ENCODE measurements at places on chromosomes 5 and 9. TPM values are rescaled to one million over a fixed set of nuclear protein-coding genes. Genes with fewer than 3 reads are reported as not detected.
A peak's percentile ranks its signal among the peaks of the same experiment; 100 is the strongest.

The GAPT gene
- total RNA-seq, result 1.6 TPM

The NR5A1 gene
- total RNA-seq, result not detected

The HAVCR2 gene
- total RNA-seq, result 38.0 TPM

The HTR1A gene
- total RNA-seq, result not detected

The ZNF879 gene
- total RNA-seq, result 2.6 TPM

GRCh38 chr5:145247745-145248040, 587.4 kb downstream of the PRELID2 start:
- peaks cover 11% of the 10 kb centered on the region for H3K4me1 ChIP-seq
- no peaks in the 10 kb centered on the region for H3K27me3 ChIP-seq
- no peaks in the 10 kb centered on the region for H3K36me3 ChIP-seq
- DNase-seq, result no peak

DNA sequence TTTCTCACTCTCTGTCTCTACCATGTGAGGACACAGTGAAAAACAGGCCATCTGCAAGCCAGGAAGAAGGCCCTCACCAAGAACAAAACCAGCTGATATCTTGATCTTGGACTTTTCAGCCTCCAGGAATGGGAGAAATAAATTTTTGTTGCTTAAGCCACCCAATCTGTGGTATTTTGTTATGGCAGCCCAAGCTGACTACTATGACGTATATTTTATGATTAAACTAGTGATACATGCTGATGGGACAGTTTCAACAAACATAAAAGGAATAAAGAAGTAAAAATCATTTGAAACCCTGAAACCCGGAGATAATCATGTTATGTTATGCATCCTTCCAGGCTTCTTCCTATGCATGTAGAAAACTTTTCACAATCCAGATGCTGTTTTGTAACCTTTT, 71.5 kb upstream of the ERBIN start:
- no peak overlapping the region for H3K27ac ChIP-seq
- no peaks in the 10 kb centered on the region for H3K27me3 ChIP-seq

DNA sequence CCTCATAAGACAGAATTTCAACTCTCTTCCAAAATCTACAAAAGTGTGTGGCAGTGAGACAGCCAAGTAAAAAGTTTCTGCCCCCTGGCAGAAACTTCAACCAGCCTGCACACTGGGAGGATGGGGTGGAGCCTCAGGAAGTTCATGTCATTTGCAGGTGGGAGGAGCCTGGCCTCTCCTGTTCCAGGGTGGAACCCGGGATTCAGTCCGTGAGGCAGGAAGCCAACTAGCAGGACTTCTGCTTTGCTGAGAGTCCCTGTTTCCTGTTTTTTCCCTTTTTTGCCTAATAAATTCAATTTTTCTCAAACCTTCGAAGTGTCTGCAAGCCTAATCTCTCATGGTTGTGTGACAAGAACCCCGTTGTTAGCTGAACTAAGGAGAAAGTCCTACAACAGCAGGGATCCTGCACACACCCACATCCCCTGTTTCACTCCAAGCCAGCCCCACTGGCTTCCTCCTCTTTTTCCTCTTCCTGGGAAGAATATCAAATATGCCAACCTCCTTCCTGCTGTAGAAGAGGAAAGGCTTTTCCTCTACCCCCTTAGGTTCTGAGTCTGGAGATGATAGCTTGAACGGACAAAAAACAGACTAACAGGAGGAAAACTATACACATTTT, 69.3 kb downstream of the ALDH7A1 start:
- no peaks in the 10 kb centered on the region for H3K36me3 ChIP-seq
- peaks cover 38% of the 10 kb centered on the region for H3K4me1 ChIP-seq

DNA sequence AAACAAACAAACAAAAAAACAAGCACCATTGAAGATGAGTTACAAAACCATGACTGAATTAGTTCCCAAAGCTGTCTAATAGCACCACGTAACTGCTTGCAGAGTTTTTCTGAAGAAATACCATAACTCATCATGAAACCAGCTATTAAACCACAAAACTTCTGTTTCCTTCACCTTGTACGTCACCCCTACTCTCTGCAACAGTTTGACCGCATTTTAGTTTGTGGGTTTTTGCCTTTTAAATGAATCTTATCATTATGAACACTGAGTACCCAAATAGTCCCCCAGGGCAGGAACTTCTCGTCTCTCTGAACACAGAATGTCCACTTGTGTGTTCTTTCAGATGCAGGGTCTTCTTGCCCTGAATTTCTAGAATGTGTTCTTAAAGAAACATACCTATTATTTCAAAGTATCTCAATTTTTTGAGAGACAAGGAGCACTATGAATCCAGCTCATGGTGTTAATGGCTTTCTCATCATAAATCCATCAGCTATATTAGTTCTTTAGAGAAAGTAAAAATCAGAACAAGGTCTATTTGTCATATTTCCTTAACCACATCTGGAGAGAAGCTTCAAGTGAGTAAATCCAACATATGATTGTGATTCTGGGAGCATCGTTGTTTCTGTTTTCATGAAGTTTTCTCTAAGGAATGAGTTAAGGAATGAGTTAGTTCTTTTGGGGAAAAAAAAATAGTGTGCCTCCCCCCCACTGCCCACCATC, 210.6 kb downstream of the AUH start:
- H3K36me3 ChIP-seq, result no peaks in the 10 kb centered on the region
- H3K4me1 ChIP-seq, result no peaks in the 10 kb centered on the region
- H3K27ac ChIP-seq, result no peak overlapping the region
- DNase-seq, result no peak

DNA sequence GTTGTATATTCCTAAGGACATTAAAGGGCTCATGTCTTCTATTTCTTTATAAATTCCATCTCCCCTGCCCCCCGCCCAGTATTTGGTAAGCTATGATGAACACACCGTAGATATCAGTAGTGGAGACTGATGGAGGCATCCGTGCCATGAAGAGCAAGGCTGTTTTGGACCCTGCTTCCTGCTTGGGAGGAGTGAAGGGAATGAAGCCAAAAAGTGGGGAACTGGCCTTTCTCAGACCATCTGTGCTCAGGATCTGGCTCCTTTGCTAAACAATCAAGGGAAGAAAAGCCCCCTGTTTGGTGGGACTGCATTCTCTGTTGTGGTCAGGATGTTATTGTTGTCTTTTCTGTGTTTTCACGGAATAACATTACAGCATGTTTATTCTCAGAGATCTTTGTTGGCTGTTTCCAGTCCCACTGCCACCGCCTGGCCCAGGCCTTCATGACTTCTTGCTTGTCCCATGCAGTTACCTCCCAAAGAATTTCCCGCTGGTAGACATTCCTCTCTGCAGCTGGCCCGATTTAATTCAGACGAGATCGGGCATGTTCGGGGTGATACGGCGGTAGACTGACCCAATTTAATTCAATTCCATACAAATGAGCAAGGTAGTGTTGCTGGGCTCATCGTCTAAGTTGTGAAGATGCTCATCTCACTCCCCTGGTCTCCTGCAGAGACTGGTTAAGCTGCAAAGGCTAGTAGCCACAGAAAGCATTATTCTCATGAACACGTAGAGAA, 31.4 kb upstream of the ANKH start:
- no peak overlapping the region for H3K4me3 ChIP-seq
- no peak overlapping the region for H3K27ac ChIP-seq
- H3K36me3 ChIP-seq, result no peaks in the 10 kb centered on the region

GRCh38 chr9:98107926-98108325, 11.1 kb downstream of the TRIM14 start:
- no peaks in the 10 kb centered on the region for H3K36me3 ChIP-seq
- H3K4me1 ChIP-seq, result no peaks in the 10 kb centered on the region
- no peaks in the 10 kb centered on the region for H3K27me3 ChIP-seq
- DNase-seq, result no peak
- H3K4me3 ChIP-seq, result no peak overlapping the region

DNA sequence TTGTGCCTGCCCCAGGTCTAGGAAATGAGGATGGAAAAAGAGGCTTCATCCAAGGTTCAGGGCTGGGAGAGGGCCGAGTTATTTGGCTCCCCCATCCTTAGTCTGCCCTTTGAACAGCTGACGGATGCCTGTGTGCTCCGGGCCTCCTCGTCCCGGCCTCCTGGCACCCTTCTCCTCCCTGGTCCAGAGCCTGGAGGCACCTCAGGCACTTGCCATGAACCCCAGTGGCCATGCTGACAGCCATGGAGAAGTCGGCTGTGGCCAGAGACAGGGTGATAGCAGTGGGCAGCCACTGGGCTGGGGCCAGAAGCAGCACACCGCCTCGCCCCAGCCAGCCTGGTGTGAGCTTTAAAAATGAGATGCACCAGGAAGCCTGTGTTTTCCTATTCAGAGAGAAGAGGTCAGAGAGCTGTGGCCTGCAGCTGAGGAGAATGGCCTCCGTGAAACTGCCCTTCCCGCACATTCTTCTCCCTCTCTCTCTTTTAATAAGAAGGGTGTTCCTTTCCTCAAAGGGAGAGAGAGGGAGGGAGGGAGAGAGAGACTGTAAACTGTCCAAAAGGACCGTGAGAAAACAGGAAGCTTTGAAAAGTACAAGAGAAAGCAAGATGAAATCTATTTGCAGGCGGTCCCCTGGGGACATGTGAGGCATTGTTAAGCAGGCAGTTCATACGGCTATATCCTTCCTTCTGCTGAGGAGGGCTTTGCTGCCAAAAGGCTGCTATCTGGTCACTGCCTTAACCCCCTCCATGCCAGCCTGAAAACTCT, 55.3 kb downstream of the ZNF366 start:
- peak overlapping the region; percentile 29 for H3K4me3 ChIP-seq
- peaks cover 59% of the 10 kb centered on the region for H3K4me1 ChIP-seq
- peak overlapping the region; percentile 89 for H3K27ac ChIP-seq
- no peaks in the 10 kb centered on the region for H3K36me3 ChIP-seq
- peak; percentile 53 for DNase-seq
- no peaks in the 10 kb centered on the region for H3K27me3 ChIP-seq

DNA sequence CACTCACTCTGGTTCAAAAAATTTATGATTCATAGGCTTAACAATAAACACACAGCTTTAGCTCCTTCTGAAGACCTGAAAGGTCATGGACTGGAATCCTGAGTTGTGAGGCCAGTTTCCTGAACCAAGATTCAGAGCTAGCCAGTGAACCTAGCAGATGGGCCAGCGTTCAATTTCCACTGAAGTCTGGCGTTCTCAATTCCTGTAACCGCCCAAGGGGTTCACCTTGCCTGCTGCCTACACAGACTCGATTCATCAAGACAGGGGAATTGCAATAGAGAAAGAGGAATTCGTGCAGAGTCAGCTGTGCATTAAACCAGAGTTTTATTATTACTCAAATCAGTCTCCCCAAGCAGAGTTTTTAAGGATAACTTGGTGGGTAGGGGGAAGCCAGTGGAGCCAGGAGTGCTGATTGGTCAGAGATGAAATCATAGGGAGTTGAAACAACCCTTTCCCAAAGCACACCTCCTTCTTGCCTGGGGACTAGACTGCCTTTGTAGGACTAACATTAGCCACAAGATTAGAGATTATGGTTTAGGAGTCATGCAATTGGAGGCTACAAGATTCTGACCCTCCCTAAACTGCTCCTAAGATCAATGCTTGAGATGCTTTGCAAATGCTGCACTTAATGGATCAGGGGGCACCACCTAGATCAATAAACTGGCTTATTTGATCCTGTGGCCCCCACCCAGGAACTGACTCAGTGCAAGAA, 117.5 kb upstream of the SHB start:
- DNase-seq, result no peak
- H3K27me3 ChIP-seq, result no peaks in the 10 kb centered on the region
- no peak overlapping the region for H3K4me3 ChIP-seq
- H3K27ac ChIP-seq, result no peak overlapping the region
- H3K4me1 ChIP-seq, result no peaks in the 10 kb centered on the region
- H3K36me3 ChIP-seq, result no peaks in the 10 kb centered on the region

DNA sequence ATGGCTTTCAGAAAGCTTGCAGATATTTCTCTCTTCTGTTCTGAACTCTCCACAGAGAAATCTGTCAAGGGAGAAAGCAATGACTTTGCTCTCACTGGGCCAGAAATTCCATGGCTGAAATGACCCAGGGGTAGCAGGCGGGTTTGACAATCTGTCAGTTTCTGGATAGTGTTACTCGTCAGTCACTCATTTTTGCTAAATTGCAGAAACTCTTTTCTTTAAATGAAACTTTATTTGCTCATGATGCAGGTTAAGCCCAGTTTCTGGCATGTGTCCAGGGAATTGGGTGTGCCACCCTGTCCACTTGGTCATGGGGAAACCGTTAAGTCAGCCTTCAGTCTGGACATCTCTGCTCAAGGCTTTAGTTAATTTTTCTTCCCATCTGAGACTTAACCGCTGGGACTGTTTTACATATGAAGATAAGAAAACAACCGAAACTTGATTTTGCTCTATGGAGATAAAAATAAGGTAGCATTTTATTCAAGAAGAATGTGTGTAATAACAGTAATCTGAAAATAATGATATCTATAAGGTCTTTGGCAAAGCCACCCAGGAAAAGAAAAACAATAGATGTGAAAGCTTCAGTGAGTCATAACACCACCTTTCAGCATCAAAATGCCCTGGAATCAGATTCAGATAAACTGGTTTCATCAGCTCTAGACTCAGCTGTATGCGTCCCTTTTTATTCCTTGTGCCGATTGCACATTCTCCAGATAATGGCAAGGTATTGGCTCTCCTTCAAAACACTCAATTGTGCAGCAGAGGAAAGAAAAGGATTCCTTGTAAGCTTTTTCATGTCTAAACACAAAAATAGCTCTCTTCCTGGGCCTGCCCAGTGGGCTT, 308.3 kb downstream of the ZSWIM6 start:
- no peak overlapping the region for H3K4me3 ChIP-seq
- DNase-seq, result no peak
- H3K27me3 ChIP-seq, result no peaks in the 10 kb centered on the region
- no peaks in the 10 kb centered on the region for H3K36me3 ChIP-seq
- H3K27ac ChIP-seq, result no peak overlapping the region

GRCh38 chr5:147874910-147875367, 3.6 kb upstream of the SCGB3A2 start:
- H3K4me3 ChIP-seq, result no peak overlapping the region
- DNase-seq, result no peak
- H3K27me3 ChIP-seq, result no peaks in the 10 kb centered on the region

DNA sequence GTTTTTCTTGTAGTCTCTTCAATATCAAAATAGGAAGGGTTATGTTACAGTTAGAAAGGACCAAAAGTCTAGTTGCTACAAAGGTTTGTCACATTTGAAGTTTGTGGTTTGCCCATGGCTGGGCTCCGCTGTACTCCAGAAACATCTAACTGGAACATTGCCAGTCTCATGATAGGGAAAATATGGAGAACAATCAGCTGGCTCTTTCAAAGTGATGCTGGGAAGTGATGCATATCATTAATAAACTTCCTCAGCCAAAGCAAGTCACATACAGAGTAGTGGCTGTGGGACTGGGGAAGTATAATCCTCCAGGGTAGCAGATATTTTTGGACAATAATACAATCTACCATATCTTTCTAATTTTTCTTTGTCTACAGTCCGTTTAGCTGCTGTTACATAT, 8.8 kb downstream of the BTF3 start:
- H3K36me3 ChIP-seq, result peaks cover 20% of the 10 kb centered on the region
- no peak for DNase-seq
- H3K27me3 ChIP-seq, result no peaks in the 10 kb centered on the region
- no peak overlapping the region for H3K27ac ChIP-seq
- H3K4me1 ChIP-seq, result no peaks in the 10 kb centered on the region
- no peak overlapping the region for H3K4me3 ChIP-seq

GRCh38 chr9:4553951-4554381, 63.7 kb downstream of the SLC1A1 start:
- no peaks in the 10 kb centered on the region for H3K27me3 ChIP-seq
- H3K4me1 ChIP-seq, result peaks cover 24% of the 10 kb centered on the region
- H3K36me3 ChIP-seq, result no peaks in the 10 kb centered on the region

GRCh38 chr9:98916660-98917059, 27.0 kb upstream of the COL15A1 start:
- H3K27ac ChIP-seq, result no peak overlapping the region
- H3K36me3 ChIP-seq, result no peaks in the 10 kb centered on the region
- H3K4me3 ChIP-seq, result no peak overlapping the region
- no peaks in the 10 kb centered on the region for H3K4me1 ChIP-seq
- H3K27me3 ChIP-seq, result no peaks in the 10 kb centered on the region
